ENCODE measurements at places on chromosomes 3 and 15. TPM values are rescaled to one million over a fixed set of nuclear protein-coding genes. Genes with fewer than 3 reads are reported as not detected.
A peak's percentile ranks its signal among the peaks of the same experiment; 100 is the strongest.

Gene SLC22A13
- 0.41 TPM for total RNA-seq

DNA sequence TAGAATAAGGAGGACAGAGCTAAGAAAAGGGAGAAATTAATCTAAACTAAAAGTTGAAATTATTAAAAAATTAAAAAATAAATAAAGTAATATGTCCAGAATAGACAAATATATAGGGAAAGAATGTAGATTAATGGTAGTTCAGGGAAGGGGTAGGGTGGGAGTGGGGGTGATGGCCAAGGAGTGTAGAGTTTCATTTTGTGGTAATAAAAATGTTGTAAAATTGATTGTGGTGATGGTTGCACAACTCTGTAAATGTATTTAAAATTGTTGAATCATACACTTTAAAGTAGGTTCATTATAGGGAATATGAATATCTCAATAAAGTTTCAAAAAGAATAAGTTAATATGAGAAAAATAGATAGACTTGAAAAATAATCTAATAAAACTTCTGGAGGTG lies 21.0 kb upstream of the FNDC3B start:
- DNase-seq, result no peak

GRCh38 chr3:48845170-48845569 lies 2.5 kb downstream of the PRKAR2A start:
- no peak for DNase-seq

GRCh38 chr15:36313736-36314280 lies 265.6 kb upstream of the CDIN1 start:
- DNase-seq, result no peak

- DNase-seq, result peak; percentile 29
Observed at GRCh38 chr3:127053450-127053849, 70.5 kb downstream of the PLXNA1 start.

DNA sequence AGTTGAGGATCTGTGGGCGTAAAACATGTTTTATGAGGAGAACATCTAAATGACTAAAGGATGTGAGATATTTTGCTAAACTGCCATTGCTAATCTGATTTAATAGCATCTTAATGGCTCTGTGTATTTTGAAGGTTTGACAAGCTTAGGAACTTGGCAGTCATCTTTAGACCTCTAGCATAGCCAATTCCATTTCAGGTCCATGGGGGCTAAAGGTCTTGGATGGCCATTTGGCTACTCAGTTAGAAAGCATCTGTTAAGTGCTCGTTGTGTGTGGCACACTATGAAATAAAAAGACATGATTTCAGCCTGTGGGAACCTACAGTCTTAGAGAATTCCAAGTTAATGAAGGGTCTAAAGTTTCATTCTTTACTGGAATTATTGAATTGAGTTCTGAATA lies 236.2 kb downstream of the IL5RA start:
- DNase-seq, result no peak

DNA sequence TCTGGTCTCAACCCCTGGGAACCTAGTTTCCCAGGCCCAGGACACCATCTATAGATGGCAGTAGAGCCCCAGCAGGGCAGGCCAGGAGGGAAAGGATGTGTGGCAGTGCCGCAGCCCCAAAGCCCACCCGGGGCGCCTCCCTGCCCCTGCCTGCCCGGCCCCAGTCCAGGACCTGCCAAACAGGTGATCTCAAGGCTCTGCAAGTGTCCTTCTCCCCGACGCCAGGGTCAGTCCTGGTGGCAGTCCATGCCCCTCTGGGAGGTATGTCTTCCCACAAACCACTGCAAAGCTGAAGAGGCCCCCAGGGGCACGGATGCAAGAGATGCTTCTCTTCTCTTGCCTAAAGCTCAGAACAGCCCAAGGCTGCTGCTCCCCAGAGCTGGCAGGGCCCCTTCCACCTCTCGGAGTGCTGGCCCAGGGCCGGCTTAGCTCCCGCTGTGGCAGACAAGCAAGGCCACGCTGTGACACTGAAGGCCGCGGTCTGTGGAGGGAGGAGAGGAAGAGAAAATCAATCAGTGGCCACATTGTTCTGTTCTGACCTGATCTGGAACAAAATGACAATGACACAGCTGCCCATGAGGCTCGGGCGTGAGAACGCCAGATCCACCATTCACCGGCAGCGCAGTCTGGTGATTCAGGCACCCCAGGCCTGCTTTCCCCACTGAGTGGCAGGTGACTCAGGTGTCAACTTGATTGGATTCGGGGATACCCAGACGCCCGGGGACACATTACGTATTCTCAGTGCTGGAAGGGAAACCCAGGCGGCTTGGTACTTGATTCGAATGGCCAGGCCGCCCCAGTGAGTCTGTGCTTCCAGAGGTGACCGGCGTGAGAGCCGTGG lies 34.0 kb downstream of the KLHL25 start:
- no peak for DNase-seq

Gene LRRC3B
- 0.09 TPM for total RNA-seq

GRCh38 chr3:183180784-183181295 lies 18.3 kb upstream of the LAMP3 start:
- DNase-seq, result no peak

GRCh38 chr15:57079931-57080620 lies 161.6 kb downstream of the TCF12 start:
- DNase-seq, result no peak

DNA sequence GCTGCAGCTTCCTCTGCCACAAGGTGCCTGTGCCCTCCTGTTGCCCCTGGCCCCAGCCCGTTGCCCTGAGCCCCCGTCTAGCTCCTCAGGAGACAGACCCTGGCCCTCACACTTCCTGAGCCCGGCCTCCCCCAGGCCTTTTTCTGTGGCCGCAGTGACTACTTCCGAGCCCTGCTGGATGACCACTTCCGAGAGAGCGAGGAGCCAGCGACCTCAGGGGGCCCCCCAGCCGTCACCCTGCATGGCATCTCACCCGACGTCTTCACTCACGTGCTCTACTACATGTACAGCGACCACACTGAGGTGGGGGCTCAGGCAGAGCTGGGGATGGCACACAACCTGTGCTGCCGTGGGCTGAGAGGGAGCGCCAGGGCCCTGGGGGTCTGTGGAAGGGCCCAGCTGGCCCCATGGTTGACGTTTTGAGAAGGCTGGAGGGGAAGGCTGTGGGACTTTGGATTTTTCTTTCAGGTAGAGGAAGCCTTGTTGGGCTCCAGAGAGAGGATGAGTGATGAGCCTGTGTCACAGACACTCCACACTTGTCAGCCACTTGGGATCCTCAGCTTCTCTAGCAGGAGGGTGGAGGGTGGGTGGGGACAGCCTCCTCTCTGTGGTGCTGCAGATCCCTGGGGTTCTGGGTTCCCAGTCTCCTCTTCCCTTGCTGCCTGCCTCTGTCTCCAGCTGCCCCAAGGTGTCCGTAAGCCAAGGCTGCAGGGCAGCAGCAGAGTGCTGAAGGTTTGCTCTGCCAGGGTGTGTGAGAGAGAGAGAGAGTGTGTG lies 5.0 kb downstream of the ABTB1 start:
- peak; percentile 55 for DNase-seq

Gene RASGRF1
- 105 TPM for total RNA-seq

GRCh38 chr3:71202848-71203533 lies 380.5 kb downstream of the FOXP1 start:
- DNase-seq, result no peak

DNA sequence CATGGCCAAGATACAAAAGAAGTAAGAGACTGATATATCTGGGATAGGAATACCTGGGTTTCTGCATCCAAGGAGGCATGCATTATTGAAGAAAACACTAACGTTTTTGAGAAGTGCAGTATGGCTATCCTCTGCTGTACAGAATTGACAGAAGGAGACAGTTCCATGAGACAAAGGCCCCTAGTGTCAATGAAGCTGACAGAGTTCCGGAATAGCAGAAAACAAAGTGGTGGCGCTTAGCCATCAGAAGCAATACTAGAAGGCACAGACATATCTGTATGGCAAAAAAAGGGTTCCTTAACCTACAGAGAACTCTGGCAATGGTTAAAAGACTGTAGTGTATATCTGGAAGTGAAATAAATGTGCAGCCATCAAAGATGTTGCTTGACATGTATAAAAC lies 77.8 kb downstream of the VGLL3 start:
- no peak for DNase-seq

Gene GJD2
- total RNA-seq, result not detected

Gene ZNF860
- 1.6 TPM for total RNA-seq

DNA sequence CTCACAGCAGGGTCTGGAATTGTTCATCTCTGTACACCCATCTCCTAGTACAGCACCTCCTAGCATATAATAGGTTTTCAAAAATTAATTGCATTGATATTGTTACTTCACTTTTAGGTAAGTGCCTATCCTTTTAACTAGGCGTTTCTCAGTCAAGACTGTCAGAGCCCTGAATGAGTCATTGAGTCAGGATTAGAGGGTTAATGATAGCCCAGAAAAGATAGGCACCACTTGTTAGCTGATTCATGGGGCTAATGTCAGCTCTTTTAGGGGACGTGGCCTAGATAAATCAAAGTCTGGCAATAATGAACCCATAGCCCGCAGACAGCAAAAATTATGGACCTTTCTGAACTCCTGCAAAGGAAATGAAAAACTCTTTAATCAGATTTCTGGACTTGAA lies 42.9 kb downstream of the TIMP4 start:
- DNase-seq, result no peak

GRCh38 chr3:40387001-40387894 lies at the start of gene ENTPD3:
TSS of gene ENTPD3 (plus strand) at chr3:40387184. CDS start at chr3:40388058, 874 bp downstream.
- peak; percentile 87 for DNase-seq

Gene CELSR3
- total RNA-seq, result 1.2 TPM

DNA sequence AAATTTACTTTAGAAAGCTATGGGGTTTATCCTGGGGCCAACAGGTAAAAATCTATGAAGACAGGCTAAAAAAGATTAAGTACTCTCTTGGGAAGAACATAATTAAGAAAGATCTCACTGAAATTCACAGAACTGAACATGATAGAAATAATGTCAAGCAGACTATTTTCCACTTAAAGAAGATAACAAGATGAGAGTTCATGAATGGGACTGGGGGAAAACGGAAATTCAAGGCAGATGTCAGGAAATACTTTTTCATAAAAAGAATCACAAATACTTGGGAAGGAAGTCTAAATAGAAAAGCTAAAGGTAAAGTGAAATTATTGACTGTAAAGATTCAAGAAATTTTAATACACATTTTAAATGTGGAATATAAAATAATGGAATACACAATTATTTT lies 737.6 kb downstream of the EPHA3 start:
- DNase-seq, result no peak

- DNase-seq, result no peak
Observed at GRCh38 chr3:178676942-178677790, 140.9 kb downstream of the KCNMB2 start.

Gene SST
- total RNA-seq, result not detected

DNA sequence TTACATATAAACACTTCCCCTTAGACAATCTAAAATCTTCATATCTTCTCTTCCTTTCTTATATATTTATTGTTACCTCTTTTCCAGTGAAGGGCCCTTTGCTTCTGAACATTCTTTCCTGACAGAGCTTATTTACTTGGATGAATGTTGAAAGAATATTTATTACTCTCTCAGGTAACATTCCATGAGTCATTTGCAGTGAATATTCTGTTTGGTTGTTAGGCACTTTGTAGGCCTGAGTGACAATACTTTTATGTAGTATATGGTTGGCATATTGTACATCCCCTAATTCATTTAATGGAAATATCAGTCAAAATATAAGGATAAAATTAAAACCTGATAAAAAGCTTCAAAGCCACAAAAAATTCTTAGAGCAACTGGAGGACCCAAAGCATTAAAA lies 260.9 kb upstream of the KCNMB2 start:
- no peak for DNase-seq
